Stimulated activated CD4-positive, alpha-beta T cell treated with anti-CD3 and anti-CD28 coated beads, Interleukin-2, amount 100 ng/mL, for 48 hours (primary cell): ENCODE measurements at places on chromosomes 6 and 20.

DNA sequence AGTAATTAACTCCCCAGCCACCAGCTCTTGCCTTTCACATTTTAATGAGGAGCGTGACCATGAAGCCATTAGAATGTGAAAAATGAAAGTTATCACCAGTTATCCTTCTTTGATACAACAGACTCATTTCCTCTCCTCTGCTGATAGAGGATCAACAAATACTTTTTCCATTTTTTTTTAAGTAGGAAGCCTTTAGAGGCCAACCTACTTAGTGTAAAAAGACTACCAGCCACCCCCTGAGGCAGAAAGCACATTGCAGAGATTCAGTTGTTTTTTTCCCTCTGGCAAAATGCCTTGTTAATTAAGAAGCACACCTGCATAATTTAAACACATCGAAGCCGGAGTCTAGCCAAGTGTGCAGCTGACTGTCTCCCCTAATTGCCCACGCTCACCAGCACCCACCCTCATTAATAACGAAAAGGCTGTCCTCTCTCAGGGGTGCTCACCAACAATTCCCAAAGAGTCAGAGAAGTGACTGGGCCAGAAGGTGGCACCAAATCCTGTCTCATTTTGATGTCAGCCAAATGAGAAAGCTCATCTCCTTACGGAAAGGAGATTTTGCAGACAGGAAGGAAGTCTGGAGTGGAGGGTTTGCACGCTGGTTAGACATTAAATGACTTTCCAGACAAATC lies 60.9 kb upstream of the MC3R start:
- DNase-seq: no peak

DNA sequence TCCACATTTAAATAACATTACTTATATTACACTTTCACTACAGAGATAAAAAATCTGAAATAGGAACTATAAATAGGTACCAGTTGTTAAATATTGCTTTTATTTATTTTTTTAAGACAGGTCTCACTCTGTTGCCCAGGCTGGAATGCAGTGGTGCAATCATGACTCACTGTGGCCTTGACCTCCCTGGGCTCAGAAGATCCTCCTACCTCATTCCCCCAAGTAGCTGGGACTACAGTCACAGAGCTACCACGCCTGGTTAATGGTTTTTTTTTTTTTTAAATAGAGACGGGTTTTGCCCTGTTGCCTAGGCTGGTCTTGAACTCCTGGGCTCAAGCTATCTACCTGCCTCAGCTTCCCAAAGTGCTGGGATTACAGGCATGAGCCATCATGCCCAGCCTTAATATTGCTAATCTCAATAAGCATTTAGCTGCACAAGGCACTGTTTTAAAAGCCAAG lies 17.3 kb downstream of the EEF1E1 start:
- DNase-seq: no peak

- DNase-seq: no peak
Measured at GRCh38 chr6:44211284-44211683, 5.4 kb upstream of the MYMX start.

- no peak for DNase-seq
Measured at GRCh38 chr20:48908656-48909319, 12.7 kb upstream of the ARFGEF2 start.

GRCh38 chr20:45782890-45783289 lies 8.8 kb downstream of the WFDC3 start:
- no peak for DNase-seq

DNA sequence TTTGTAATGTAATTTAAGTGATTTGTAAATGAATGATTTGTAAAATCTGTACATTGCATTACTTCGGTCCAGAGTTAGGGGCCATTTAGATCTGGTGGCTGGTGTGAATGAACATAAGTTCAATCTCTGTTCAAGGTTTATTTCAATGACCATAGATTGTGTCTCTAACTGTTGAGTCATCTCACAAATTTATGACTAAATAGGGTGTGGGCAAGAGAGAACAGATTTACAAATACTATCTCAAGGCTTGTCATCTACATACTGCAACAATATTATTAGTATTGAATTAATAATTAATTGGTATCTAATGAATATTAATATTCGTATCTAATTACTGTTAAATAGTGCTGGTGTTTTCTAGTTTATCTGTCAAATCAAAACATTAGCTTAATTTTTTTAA lies 115.3 kb upstream of the EDN1 start:
- DNase-seq: no peak
